ENCODE measurements at places on chromosomes 4 and X.
A peak's percentile ranks its signal among the peaks of the same experiment; 100 is the strongest.

- no peak for DNase-seq
These were observed 46.9 kb downstream of the ATP10D start for GRCh38 chr4:47531954-47532321.

GRCh38 chrX:150864127-150864526 is 34.3 kb downstream of the CD99L2 start:
- no peak for DNase-seq

GRCh38 chrX:40109288-40110008 is 11.7 kb upstream of the BCOR start:
- DNase-seq, result no peak

DNA sequence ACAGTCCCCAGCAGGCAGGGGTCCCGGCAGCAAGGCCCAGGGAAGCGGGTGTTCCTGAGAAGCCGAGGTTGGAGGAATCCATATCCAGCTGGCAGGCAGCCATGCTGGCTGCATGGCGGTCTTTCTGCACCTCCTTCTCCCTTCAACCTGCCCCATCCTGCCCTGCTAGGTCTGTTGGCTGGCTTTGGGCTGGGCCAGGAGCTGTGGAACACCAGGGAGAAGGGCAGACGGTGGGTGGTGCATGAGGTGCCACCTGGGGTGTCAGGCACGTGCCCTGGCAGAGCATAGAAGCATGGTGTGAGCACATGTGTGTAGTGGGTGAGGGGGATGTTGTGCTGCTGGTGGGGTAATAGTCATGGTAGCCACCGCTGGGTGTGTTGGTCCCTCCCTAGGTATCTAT is 150.1 kb downstream of the PJA1 start:
- DNase-seq, result no peak

DNA sequence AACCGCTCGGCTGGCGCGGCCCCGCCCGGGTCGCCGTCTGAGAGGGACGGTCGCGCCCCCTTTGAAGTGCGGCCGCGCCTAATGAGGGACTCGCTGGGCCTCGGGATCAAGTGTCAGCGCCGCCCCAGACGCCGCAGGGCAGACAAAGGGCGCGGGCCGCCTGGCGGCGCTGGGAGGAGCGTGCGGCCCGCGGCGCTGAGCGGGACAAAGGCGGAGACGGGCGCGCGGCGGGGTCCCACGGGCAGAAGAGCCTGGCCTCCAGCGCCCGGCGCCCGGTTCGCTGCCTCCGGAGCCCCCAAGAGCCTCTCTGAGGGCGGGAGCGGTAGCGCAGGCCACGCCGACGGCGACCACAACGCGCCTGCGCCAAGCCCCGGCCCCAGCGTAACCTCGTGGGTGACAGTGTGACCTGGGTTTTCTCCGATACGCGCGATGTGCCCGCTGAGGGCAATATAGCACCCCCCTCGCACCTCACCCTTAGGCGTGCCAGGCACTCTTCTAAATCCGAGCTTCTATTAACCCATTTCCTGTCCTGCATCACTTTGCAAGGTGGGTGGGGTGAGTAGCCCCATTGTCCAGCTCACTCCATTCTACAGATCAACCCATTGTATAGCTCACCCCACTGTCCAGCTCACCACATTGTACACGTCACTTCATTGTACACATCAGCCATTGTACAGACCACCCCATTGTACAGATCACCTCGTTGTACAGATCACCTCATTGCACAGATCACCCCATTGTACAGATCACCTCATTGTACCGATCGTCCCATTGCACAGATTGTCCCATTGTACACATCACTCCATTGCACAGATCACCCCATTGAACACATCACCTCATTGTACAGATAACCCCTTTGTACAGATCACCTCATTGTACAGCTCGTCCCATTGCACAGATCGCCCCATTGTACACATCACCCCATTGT is 33.7 kb upstream of the STX18 start:
- peak; percentile 38 for DNase-seq

GRCh38 chr4:156111686-156112085 is 158.0 kb upstream of the CTSO start:
- no peak for DNase-seq

DNA sequence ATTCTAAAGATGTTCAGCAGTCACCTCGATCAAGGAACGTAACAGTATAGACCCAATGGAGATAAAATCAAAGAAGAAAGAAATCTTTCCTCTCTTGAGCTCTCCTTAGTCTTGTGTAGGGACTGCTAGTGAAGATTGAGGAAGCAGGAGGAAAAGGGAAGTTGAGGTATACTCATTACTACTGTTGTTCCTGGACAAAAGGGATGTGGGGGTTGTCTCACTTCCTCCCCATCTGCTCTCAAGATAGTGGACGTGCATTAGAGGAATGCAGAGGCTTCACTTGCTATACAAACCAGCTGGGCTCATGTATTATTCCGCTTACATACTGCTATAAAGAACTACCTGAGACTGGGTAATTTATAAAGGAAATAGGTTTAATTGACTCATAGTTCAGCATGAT is 208.9 kb upstream of the ARHGEF9 start:
- no peak for DNase-seq

DNA sequence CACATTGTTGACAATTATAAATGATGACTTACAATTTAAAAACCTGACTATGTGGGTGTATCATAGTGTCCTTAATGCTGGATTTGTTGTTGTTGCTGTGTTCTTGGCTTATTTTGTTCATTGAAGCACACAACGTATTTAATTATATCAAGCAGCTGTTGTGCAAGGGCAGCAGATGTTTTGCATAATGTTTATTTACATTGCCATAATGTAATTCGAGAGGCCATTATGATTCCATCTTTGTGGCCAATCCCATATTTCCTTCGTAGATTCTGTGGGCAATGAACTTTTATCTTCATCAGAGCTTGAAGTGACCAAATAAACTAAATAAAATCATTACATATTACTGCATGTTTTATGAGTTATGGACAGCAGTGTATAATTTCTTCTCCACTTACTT is 422.6 kb upstream of the GALNTL6 start:
- no peak for DNase-seq

DNA sequence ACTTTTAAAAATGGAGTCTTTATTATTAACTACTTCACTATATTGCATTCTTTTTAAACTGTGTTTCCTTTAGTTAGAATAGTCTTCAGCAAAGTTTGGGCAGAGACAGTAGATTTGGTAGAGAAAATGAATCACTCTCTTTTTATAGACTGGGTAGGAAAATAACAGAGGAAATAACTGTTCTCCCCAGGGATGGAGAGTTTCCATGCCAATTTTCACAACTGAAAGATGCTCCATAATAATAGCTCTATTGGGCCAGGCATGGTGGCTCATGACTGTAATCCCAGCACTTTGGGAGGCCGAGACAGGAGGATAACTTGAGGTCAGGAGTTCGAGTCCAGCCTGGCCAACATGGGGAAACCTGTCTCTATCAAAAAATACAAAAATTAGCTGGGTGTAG is 13.1 kb downstream of the HSD17B13 start:
- DNase-seq, result no peak

- DNase-seq, result no peak
These were observed 191.9 kb upstream of the MAB21L2 start for GRCh38 chr4:150389896-150390530.

GRCh38 chrX:71666240-71667223 is 814 bp upstream of the LOC101059915 start:
- DNase-seq, result no peak

DNA sequence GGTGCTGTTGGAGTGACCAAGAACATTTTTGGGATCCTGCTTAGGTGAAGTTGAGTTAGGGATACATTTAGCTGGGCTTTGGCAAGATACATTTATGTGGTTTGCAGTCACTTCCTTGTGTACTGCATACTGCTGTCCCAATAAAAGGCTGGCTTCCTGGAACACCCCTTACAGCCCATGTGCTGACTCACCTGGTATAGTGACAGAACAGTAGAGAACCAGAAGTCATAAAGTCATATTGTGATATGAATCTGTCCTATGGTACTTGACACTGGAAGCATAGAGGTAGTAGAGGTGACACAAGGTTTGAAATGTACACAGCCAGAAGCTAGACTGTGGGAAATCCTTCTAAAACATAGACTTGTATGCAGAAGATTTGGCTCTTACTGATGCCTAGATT is 55.3 kb upstream of the SLC25A43 start:
- no peak for DNase-seq

DNA sequence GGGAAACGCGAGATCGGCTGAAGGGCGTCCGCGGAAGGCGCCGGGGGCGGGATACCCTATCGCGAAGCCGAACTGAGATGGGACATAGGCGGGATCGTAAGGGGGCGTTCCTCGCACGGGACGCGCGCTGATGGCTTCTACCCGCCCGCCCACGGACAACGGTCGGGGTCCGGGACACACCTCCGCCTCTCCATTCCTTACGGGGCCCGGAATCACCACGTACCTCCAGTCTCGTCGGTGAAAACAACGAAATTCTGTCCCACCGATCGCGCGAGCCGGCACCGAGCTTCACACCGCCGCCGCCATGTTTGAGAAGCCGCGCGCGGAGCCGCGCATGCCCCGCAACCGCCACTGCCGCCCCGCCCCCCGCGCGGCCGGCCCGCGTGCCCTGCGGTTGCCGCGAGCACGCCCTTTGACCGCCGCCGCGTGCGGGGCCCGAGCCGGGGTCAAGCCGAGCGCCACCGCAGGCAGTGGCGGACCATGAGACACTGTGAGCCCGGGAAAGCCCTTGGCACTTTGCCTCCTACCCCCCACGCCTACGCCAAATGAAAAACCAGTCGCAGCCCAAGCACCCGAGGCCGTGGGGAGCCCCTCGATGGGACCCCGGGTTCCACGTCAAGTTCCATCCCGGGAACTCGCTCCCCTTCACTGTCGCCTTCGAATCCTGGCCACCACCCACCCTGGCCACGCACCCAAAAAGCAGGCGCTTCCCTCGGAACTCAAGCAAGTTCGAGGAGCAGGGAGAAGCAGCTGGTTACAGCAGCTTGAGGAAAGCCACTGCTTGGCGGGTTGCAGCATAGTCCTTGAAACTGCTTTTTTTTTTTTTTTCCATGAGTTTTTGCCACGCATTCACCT is at the start of gene SCML2:
Gene SCML2 (minus strand): TSS at position 320 of the 855 bp plus-strand sequence. CDS start 20,617 bp downstream, outside the sequence.
- no peak for DNase-seq

DNA sequence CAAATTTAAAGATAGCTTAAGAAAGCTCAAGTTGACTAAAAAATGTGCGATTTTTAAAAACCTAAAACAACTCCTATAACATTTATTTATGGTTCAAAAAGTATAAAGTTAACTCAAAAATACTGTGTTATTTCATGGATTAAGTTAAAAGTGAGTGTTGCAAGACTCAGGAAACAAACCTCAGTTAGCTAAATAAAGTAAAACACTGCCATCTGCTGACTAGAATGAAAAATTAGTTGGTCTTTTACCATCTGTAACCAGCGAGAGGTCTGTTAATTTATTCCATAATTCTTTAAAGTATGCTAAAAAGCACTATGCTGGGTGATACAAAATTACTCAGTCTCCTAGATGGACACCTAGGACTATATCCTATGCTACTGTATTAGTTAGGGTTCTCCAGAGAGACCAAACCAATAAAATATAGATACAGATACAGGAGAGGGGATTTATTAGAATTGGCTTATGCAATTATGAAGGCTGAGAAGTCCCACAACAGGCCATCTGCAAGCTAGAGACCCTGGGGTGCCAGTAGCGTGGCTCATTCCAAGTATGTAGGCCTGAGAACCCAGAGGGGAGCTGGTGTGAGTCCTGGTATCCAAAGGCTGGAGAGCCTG is 4.9 kb upstream of the WDFY3 start:
- DNase-seq, result no peak

- no peak for DNase-seq
These were observed 7.9 kb upstream of the AMBN start for GRCh38 chr4:70583952-70584834.

GRCh38 chrX:65999563-66000148 is 40.2 kb downstream of the VSIG4 start:
- DNase-seq, result no peak

DNA sequence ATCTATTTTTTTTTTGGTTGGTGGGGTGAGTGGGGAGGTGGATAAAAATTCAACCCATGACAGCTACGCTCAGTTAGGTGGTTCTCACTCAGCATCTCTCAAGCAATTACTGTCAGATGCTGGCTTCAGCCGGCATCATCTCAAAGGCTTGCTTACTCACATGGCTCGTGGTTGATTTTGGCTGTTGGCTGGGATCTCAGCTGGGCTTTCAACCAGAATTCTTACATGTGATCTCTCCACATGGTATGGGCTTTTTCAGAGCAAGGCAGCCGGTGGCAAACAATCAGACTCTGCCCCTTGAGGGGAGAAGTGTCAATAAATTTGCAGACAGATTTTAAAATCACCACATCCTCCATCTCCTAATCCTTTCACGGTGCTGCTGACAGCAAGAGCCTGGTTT is 47.2 kb downstream of the SLC34A2 start:
- DNase-seq, result no peak

DNA sequence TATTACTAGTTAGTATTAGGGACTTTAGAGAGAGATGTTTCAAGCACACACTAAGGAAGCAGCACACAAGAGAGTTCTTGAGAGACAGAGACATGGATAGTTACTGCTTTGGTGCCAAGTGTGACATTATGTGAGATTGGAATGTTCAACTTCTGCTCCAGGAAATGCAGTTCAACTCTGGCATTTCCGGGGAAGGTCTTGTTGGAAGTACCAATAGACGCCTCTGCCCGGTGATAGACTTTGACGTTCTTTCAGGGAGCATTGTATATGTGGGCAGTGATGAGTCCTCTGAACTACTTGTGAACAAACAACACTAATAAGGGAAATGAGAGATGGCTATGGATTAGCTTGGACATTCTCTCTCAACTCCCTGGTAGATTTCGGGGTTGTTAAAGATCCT is 638.1 kb upstream of the BOD1L1 start:
- DNase-seq, result no peak

DNA sequence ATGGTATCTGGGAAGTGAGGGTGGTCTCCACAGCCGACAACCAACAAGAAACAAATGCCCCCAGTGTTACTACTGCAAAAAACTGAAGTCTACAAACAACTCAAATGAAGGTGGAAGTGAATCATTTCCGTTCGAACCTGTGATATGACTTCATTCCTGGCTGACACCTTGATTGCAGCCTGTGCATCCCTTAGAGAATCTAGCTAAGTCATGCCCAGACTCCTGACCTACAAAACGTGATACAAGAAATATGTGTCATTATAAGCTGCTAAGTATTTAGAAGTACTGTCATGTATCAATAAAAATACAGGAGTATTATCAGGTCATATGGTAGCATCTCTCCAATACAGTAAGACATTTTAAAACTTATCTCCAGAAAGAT is 959.7 kb upstream of the LCORL start:
- no peak for DNase-seq

DNA sequence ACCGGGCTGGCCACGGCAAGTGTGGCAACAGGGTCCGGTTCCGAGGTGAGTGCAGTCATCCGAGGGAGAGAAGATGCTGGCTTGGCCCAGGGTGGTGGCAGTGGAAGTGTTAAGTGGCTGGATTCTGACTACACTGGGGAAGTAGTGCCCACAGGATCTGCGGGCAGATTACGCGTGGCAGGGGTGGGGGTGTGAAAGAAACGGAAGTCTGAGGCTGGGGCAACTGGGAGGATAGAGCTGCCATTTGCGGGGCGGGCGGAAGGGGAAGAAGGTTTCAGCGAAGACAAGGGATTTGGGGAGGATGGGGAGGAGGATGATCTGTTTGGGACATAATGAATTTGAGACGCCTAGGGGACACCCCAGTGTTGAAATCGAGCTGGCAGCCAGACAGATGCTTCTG is 5.3 kb downstream of the RS1 start:
- no peak for DNase-seq

All from stimulated activated CD4-positive, alpha-beta T cell treated with anti-CD3 and anti-CD28 coated beads, Interleukin-1b, Interleukin-23, amount 100 ng/mL, for 1 hour (primary cell).